NCI-H146 (cell line): ENCODE measurements at places on chromosomes 2 and 18.
A peak's percentile ranks its signal among the peaks of the same experiment; 100 is the strongest.

- no peak for DNase-seq
These were observed 55.0 kb upstream of the SERPINB2 start for GRCh38 chr18:63832470-63832869.

DNA sequence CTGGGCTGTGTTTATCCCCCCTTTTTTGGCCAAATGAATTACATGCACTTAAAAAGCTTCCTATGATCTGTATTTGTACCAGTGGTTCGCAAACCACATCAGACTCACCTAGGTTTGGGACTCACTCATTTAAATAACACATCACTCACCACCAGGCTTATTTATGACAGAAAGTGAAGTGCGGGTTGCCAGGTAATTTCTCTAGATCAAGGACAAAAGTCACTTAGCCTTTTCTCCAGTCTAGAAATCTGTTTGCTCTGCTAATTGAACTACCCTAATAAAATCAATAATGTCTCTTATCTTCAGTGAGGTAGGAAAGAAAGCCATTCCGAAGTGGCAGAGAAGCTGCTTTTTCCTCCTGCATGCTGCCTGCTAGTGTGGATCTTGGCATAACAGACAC is 88.1 kb upstream of the SLC8A1 start:
- DNase-seq: peak; percentile 78

- DNase-seq: no peak
These were observed 29.0 kb downstream of the SERPINB5 start for GRCh38 chr18:63505566-63506335.

- no peak for DNase-seq
These were observed 82.2 kb upstream of the CYTIP start for GRCh38 chr2:157526070-157526469.

- peak; percentile 44 for DNase-seq
These were observed 588 bp downstream of the OTX1 start for GRCh38 chr2:63051042-63051794.

- peak; percentile 37 for DNase-seq
These were observed 2.2 kb downstream of the SETBP1 start for GRCh38 chr18:44682871-44683221.

DNA sequence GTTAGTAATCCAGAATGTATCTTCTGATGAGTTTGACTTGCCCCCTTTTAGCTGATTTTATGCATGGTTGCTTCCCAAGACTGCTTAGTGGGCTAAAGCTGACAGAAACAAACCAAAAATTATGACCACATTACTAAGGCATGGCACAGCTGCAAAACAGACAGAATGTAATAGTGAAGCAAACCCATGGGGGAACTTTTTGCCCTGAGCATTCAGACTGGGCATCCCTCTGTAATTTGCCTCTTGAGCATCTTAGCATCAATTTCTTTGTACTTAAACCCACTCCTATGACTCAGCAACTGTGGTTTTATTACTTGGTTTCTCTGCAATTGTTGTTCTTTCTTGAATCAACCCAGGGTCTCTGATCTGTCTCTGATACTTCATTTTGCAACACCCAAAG is 487.3 kb upstream of the DCC start:
- no peak for DNase-seq

DNA sequence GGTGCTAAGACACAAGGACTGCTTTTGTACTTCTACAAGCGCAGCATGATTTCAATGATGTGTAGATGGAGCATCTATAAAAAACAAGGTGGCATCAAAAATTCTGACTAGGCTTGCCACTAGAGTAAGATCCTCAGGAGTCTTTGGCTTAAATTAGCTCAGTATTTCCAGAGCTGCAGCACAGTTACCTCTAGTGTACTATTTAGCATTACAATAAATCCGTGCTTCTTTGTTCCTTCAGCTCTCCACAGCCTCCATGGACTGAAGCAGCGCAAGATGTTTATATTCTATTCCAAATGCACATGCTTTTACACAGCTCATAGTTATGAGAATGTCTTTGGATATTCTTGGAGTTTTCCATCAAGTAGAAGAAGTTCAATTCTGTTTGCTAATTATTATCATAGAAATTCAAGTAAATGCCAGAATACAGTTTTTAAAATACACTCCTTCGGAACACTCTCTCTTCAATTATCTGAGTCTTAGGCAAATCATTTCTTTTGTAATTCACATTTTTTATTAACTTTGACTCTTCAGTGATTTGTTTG is 1133.0 kb upstream of the LRRTM1 start:
- DNase-seq: no peak

GRCh38 chr2:29613792-29614266 is 307.6 kb downstream of the ALK start:
- no peak for DNase-seq

GRCh38 chr2:216735086-216735485 is 39.7 kb upstream of the IGFBP5 start:
- no peak for DNase-seq
